Calu3 (cell line): ENCODE measurements at places on chromosomes 3 and 15. TPM values are rescaled to one million over a fixed set of nuclear protein-coding genes. Genes with fewer than 3 reads are reported as not detected.

The KIF15 gene
- 17.0 and 18.4 TPM in 2 replicates for total RNA-seq

The NRG4 gene
- total RNA-seq, result 0.09 and 0.71 TPM in 2 replicates

DNA sequence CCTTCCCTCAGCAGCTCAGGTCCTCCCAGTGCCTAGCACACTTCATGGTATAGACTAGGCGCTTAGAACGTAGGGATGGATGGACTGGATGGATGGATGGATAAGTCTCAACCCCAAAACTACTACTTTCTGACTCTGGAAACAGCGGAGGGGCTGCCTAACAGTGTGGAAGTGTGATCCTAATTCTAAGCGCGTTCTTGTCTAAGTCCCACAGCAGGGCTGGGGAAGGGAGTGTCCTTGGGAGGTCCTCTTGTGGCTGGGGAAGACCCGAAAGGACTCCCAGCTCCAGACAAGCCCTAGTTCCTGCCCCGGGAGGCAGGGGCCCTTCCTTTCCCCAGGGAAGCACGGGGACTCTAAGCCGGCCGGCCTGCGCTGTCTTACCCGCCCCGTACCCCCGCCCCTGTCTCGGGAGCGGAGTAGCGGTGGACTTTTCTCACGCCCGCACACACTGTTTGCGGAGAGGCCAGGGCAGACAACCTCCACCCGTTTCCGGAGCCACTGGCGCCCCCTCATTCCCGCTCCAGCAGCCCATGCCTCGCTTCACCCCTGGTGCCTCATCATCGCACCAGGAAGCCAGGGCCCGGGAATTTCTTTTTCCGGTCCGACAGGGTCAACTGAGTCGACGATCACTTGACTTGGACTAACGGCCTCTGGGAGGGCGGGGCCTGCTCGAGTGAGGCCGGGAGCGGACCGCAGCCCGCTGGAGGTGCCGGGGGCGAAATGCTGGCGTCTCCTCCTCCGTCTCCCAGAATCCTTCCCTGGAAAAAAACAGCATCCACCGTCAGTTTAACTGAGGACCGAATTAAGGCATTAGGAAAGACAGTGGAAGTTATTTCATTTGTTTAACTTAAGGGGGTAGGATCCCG lies 133.3 kb downstream of the TBC1D2B start:
- peak; percentile 79 for DNase-seq
- no peak overlapping the region for H3K27ac ChIP-seq
- H3K4me3 ChIP-seq, result peak overlapping the region; percentile 72
- H3K4me1 ChIP-seq, result no peaks in the 10 kb centered on the region

GRCh38 chr3:129699199-129699598 lies 92.7 kb upstream of the PLXND1 start:
- no peaks in the 10 kb centered on the region for H3K27me3 ChIP-seq
- no peak for DNase-seq
- peaks cover 11% of the 10 kb centered on the region for H3K36me3 ChIP-seq
- peaks cover 9% of the 10 kb centered on the region for H3K4me1 ChIP-seq

- H3K4me3 ChIP-seq, result no peak overlapping the region
- H3K4me1 ChIP-seq, result no peaks in the 10 kb centered on the region
- DNase-seq, result peak; percentile 28
- no peaks in the 10 kb centered on the region for H3K36me3 ChIP-seq
These were observed 67.6 kb downstream of the SLC6A11 start for GRCh38 chr3:10883478-10884234.

- no peaks in the 10 kb centered on the region for H3K27me3 ChIP-seq
- H3K36me3 ChIP-seq, result no peaks in the 10 kb centered on the region
These were observed 390.7 kb downstream of the PDCD6IP start for GRCh38 chr3:34189133-34189532.

DNA sequence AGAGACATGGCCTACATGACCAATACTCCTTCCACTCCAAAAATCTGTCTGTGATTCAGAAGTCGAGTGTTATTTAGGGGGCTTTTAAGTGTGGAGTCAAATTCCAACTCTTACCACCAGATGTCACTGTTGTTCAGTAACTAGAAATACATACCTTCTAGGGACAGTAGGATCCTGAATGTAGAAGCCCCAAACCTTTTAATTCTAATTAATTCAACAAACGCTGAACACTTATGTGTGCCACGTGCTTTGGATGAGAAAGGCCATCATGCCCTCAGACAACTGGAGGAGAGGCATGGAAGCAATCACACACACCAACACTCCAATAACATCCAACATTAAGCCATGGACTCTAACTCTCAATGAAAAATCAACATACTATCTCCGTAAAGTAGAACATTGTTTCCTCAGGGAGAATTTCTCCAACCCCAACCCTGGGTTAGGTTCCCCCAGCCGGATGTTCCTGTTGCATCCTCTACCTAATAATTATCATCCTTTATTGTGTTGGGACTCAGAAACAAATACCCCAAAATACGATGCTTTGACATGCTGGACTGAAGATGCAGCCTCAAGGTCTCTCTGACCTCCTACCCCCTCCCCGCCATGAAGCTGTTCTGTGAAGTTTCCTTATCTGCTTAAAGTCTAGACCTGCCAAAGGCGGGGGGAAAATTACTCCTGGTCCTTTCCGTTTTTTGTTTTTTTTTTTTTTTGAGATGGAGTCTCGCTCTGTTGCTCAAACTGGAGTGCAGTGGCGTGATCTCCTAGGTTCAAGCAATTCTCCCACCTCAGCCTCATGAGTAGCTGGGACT lies 8.0 kb upstream of the CCDC13 start:
- H3K36me3 ChIP-seq, result no peaks in the 10 kb centered on the region
- peaks cover 14% of the 10 kb centered on the region for H3K4me1 ChIP-seq
- H3K27ac ChIP-seq, result no peak overlapping the region
- no peaks in the 10 kb centered on the region for H3K27me3 ChIP-seq
- peak; percentile 36 for DNase-seq
- no peak overlapping the region for H3K4me3 ChIP-seq

DNA sequence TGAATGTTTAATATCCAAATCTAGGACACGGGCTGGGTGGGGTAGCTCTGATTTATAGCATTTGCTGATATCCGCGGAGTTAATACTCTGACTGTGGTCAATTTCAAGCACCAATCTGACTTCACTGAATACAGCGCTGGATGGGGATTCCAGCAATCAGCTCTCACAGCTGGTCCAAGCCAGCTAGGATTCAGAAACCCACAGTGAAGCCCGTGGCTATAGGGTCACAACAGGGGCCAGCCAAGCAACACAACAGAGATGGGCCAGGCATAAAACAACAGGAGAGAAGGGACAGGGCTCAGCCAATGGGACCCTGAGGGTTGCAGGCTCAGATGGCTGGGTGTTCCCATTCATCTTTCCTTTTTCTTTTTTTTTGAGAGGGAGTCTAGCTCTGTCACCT lies 5.4 kb upstream of the LMAN1L start:
- peaks cover 22% of the 10 kb centered on the region for H3K36me3 ChIP-seq
- H3K27ac ChIP-seq, result no peak overlapping the region
- H3K4me1 ChIP-seq, result no peaks in the 10 kb centered on the region
- no peak overlapping the region for H3K4me3 ChIP-seq

- peaks cover 41% of the 10 kb centered on the region for H3K27me3 ChIP-seq
- no peaks in the 10 kb centered on the region for H3K36me3 ChIP-seq
- no peaks in the 10 kb centered on the region for H3K4me1 ChIP-seq
- H3K27ac ChIP-seq, result no peak overlapping the region
- DNase-seq, result no peak
- no peak overlapping the region for H3K4me3 ChIP-seq
These were observed 335.4 kb upstream of the IGF1R start for GRCh38 chr15:98312913-98313312.

DNA sequence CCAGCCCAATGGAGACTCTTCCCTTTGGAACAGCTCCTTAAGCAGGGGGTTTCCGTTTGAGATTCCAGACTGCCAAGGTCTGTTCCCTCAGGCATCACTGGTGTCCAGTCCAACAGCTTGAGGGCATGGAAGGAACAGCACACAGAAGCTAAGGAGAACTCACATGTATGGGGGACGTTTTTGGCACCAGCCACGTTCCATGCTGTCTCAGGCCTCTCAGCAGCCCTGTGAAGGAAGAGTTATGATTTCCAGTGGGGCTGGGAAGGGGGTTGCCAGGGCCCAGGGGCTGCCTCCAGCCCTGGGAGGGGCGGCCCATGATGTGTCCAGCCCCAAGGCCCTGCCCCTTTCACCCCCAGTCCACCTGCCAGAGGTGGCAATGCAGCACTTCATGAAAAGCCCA lies 7.5 kb upstream of the RHO start:
- H3K4me1 ChIP-seq, result no peaks in the 10 kb centered on the region
- peaks cover 16% of the 10 kb centered on the region for H3K27me3 ChIP-seq
- no peaks in the 10 kb centered on the region for H3K36me3 ChIP-seq
